ENCODE measurements at places on chromosomes 1 and 21.

DNA sequence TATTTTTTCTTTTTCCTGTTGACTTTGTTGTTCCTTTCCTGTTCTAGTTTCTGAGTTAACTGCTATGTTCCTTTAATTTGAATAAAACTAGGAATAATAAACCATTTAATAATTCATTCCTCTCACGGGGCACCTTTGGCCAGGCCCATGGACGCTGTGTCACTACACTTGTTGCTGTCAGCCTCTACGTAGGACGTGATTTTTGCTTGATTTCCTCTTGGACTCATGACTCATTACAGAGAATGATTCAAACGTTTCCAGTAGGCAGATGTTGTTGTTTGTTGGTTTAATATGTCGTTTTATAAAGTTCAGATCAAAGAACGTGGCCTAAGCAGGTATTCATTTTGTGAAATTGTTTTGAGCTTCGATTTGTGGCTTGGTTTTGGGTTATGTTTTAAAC is 9.1 kb upstream of the SLC19A1 start:
- DNase-seq = peak; percentile 44

GRCh38 chr1:9787702-9788101 is 36.1 kb downstream of the CLSTN1 start:
- peak; percentile 79 for DNase-seq

DNA sequence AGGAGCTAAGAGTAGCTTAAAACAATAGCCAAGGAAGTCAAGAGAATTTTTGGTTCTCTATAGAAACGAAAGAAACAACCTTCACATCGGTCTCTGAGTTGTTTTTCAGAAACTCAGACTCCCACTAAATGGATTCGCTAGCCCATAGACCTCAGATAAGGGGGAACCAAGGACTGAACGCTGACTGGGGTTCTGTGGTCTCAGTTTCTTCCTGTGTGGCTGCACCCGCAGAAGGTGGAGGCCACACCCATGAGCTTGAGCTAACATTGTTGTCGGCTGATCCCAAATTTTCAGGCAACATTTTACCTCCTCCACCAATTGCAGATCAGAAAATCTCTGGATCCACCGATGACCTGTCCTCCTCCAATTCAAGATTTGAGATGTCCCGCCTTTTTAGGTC is 456.1 kb downstream of the AJAP1 start:
- peak; percentile 2 for DNase-seq

DNA sequence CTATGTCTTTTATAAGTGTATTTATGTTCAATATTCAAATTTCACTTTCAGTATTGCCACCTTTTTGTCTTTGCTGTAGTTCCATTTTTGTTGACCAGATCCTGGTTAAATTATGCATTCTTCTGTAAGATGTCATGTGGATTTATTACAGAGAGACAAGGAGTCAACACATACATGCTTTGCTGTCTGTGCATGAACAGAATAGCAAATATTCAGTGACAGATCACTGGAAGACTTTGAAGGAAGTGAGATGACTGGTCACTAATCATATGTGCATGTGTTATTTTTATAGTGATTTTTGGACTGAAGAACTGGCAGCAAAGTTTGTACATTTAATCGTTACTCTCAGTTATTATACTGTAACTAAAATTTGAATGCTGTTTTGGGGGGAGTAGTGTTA is 117.2 kb downstream of the PLPPR5 start:
- no peak for DNase-seq

- DNase-seq = no peak
Measured at GRCh38 chr1:8089535-8090228, 63.6 kb upstream of the ERRFI1 start.

DNA sequence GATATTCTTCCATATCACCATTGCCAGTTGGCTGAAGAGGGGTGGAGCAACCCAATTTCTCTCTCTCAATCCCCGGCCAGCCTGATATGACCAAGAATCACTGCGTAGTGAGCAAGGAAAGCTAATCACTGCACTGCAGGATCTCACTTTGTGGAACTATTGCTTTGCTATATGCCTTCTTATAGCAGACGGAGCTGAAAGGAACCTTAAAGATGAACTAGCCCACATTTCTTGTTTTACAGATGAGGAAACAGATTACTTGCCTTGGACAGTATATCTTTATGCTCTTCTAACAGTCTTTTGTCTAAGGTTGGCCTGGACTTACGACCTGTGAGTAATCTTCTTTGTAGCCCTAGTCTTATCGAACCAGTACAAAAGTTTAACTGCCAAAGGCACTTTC is 7.6 kb downstream of the APOBEC4 start:
- no peak for DNase-seq

GRCh38 chr1:176068901-176069300 is 138.2 kb downstream of the COP1 start:
- DNase-seq = no peak

GRCh38 chr1:4969556-4970129 is 315.2 kb downstream of the AJAP1 start:
- DNase-seq = no peak

DNA sequence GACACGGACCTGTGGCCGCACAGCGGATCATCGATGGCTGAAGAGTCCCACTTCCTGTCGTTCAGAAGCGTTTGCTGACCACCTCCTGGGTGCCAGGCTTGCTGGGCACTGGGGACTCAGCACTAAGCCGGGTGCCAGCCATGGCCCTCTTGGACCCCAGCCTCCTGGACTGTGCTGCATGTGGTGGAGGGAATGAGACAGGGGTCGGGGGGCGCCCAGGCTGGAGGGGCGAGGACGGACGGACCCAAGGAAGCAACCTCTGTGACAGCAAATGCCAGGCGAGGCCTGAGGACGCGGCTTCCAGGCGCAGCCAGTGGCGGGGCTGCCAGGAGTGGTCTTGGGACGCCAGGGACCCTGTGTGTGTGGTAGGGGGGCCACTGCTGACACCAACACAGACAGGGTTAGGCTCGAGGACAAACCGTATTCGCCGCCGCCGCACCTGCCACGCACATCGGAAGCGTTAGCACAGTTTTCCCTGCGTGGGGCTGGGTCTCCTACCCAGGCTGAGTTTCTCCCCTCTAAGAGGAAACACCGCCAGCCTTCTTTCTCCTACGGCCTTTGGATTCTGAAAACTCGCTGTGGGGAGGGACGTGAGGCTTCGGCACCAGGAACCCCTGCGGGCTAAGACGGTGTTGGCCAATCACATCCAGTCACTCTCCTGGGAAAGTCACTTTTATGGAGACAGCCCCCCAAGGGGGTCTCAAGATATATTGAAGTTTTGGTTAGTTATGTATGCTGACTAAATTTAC is 3.1 kb upstream of the MXRA8 start:
- DNase-seq = no peak

DNA sequence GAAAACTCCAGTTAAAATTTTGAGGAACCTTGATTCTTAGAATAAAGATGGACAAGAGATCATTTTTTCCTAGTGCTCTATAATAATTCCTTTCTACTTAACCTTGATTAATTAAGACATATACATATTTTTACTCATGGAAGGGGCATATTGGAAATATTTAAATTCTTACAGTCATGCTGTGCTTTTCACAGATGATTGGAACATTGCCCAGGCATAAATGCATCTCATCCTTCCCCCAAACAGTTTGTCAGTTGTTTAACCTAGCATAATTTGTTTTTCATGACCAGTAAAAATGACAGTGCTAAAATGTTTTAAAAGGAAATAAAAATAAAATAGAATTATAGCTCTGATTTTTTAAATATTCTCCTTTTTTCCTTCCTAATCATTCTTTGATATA is 140.0 kb downstream of the DNM3 start:
- no peak for DNase-seq

GRCh38 chr1:232921381-232921780 is 29.0 kb upstream of the NTPCR start:
- no peak for DNase-seq

- peak; percentile 61 for DNase-seq
Measured at GRCh38 chr21:44926331-44927101, 5.8 kb upstream of the ITGB2 start.

DNA sequence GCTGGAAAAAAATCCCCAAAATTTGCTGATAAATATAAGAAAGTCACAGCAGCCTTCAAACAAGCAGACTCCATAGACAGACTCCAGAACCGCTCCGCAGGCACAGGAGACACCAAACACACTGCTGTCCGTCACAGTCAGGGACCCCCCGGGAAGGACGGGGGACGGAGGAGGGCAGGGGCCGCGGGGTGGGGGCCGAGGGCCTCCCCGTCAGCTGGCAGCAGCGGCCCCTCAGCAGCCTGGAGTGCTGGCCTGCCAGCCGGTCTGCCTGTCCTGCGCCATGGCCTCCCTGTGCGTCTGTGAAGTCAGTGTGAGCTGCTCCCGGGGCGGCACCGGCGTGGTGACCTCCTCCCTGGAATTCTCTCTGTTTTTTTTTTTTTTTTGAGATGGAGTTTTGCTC is 10.1 kb upstream of the C1orf159 start:
- DNase-seq = no peak

GRCh38 chr1:33342041-33342723 is 21.3 kb upstream of the A3GALT2 start:
- DNase-seq = no peak

- DNase-seq = no peak
Measured at GRCh38 chr1:81670286-81670685, 130.4 kb upstream of the ADGRL2 start.

- no peak for DNase-seq
Measured at GRCh38 chr1:117825414-117825813, 104.0 kb downstream of the GDAP2 start.

DNA sequence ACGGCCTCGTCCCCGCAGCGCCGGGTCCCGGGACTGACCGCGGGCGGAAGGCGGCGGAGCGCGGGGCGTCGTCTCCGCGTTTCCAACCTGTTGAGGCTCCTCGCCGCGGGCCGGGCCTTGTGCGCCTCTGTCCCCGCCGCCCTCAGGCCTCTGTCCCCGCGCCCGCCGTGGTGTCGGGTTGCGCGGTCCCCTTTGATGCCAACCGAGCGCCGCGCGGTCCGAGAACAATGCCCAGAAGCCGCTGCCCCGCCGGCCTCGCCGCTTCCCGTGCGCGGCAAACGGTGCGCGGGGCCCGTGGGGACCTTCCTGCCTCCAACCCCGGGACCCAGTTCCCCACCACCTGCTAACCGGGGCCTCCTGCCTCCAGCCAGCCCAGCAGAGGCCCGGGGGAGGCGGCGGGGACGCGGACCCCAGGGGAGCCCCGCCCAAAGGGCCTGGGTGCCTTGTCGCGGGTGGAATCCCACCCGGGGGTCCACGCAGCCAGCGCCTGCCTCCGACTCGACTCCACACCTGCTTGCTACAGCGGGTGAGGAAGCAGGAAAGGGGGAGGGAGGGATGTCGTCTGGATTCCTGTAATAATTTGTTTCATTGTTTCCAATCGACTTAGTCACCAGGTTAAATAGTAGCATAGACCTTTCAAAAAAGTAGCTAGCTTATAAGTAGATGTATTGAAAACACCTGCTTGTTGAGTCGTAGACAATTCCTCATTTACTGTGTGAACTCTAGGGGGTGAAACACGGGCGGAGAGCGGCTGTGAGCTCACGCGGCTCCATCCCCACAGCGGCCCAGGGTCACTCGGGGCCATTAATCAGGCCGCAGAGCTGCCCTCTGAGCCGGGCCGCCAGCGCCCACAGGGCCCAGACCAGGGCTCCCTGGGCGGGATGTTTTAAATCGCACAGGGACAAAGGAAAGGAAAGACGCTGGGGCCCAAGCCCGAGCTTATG is 1.1 kb downstream of the COL18A1 start:
- no peak for DNase-seq

GRCh38 chr1:244276646-244277045 is 175.1 kb downstream of the ADSS2 start:
- no peak for DNase-seq

GRCh38 chr1:31155216-31155806 is 84.4 kb downstream of the NKAIN1 start:
- peak; percentile 61 for DNase-seq

- no peak for DNase-seq
Measured at GRCh38 chr1:6899621-6900020, 114.4 kb downstream of the CAMTA1 start.
